ENCODE measurements at places on chromosomes 7 and 10. TPM values are rescaled to one million over a fixed set of nuclear protein-coding genes. Genes with fewer than 3 reads are reported as not detected.
A peak's percentile ranks its signal among the peaks of the same experiment; 100 is the strongest.

Gene NXPH1
- total RNA-seq: not detected

Gene POM121C
- total RNA-seq: 66.6 TPM

Gene OR2A12
- not detected for total RNA-seq

Gene NANOS1
- total RNA-seq: 18.0 TPM

Gene ASAH2B
- 3.3 TPM for total RNA-seq

Gene CALHM1
- not detected for total RNA-seq

Gene NAMPT
- 80.8 TPM for total RNA-seq

Gene CCZ1
- total RNA-seq: 128 TPM

Gene DGKB
- total RNA-seq: not detected

Gene PTF1A
- not detected for total RNA-seq

Gene KIF20B
- 48.1 TPM for total RNA-seq

Gene PRSS37
- not detected for total RNA-seq

DNA sequence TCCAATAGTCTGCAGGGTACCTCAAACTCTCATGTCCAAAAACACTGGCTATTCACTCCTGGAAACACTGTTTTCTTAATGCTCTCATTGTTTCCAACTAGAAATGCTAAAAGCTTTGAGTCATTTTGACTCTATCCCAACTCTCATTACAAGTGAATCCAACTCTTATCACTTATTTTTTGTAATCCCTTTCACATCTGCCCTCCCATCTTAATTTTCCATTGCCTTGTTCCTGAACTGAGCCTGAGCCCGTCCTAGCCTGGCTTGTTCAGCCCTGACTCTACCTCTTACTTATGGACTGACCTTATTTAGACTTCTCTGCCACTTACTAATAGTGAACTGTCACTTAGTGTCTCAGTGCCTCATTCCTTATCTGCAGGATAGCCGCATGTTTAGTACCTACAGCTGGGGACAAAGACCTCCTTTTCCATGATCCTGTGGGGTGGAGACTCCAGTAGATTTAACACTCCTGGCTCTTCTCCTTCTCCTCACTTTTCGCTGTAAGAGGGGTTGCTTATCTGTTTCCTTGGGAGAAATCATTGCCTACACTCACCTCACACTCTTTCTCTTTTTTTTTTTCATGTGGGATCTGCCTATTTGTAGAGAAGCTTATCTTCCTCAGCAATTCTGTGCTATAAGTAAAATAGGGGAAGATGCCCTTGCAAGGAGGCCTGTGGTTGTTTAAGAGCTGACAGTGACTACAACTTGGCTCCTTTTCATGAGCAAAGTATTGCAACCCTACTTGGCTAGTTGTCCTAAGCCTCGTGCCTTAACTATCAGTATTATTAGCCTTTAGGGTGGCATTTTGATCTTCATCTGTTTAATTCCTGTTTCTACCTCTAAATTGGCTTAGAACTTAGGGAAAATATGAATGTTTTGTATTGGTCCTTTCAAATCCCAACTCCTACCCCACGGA lies 56.4 kb downstream of the SLC16A12 start:
- H3K4me3 ChIP-seq: no peak overlapping the region
- no peaks in the 10 kb centered on the region for H3K36me3 ChIP-seq
- no peak for DNase-seq

- H3K27me3 ChIP-seq: peaks cover 18% of the 10 kb centered on the region
- DNase-seq: no peak
- no peak within 1 kb of the TSS for H3K27ac ChIP-seq
- no peaks in the 10 kb centered on the region for H3K36me3 ChIP-seq
- H3K4me3 ChIP-seq: no peak within 1 kb of the TSS
- no peaks in the 10 kb centered on the region for H3K4me1 ChIP-seq
Measured at GRCh38 chr7:150737265-150738055, at the start of gene GIMAP5. TSS of gene GIMAP5 (plus strand) at chr7:150737418. CDS start at chr7:150740885, 3,467 bp downstream.

DNA sequence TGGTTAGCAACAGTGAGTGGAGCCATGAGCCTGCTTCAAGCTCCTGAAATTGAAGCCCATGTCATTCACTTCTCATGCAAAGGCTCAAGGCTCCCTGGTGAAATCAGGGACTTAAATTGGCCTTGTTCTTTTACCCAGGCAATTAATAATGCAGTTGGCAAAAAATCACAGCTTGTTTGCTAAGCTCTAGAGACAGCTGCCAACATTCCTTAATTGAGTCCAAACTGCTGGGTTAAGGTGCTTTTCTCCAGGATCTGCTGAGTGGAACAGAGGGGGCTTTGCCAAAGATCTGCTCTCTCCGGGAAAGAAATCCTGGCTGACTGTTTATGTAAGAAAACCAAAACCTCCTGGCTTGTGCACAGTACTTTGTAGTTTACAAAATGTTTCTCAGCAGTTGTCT lies 257.6 kb upstream of the GHITM start:
- no peaks in the 10 kb centered on the region for H3K27me3 ChIP-seq
- H3K27ac ChIP-seq: no peak overlapping the region
- no peaks in the 10 kb centered on the region for H3K36me3 ChIP-seq
- no peaks in the 10 kb centered on the region for H3K4me1 ChIP-seq
- DNase-seq: no peak
- no peak overlapping the region for H3K4me3 ChIP-seq

- H3K27me3 ChIP-seq: peaks cover 13% of the 10 kb centered on the region
- H3K36me3 ChIP-seq: no peaks in the 10 kb centered on the region
- H3K4me3 ChIP-seq: no peak overlapping the region
- no peak overlapping the region for H3K27ac ChIP-seq
- DNase-seq: no peak
Measured at GRCh38 chr7:7352845-7353244, 170.5 kb downstream of the C1GALT1 start.

GRCh38 chr7:101368422-101369165 lies 5.9 kb downstream of the COL26A1 start:
- no peak overlapping the region for H3K27ac ChIP-seq
- H3K4me3 ChIP-seq: no peak overlapping the region
- H3K4me1 ChIP-seq: peaks cover 27% of the 10 kb centered on the region
- no peak for DNase-seq
- no peaks in the 10 kb centered on the region for H3K36me3 ChIP-seq
- H3K27me3 ChIP-seq: no peaks in the 10 kb centered on the region

- no peaks in the 10 kb centered on the region for H3K27me3 ChIP-seq
- no peak overlapping the region for H3K4me3 ChIP-seq
- H3K36me3 ChIP-seq: peaks cover 2% of the 10 kb centered on the region
- H3K4me1 ChIP-seq: peaks cover 35% of the 10 kb centered on the region
Measured at GRCh38 chr10:124087672-124088634, 5.4 kb downstream of the CHST15 start.

GRCh38 chr7:41869596-41869995 lies 166.7 kb upstream of the INHBA start:
- no peak overlapping the region for H3K27ac ChIP-seq
- no peak overlapping the region for H3K4me3 ChIP-seq
- no peaks in the 10 kb centered on the region for H3K36me3 ChIP-seq
- no peaks in the 10 kb centered on the region for H3K27me3 ChIP-seq
- DNase-seq: no peak

DNA sequence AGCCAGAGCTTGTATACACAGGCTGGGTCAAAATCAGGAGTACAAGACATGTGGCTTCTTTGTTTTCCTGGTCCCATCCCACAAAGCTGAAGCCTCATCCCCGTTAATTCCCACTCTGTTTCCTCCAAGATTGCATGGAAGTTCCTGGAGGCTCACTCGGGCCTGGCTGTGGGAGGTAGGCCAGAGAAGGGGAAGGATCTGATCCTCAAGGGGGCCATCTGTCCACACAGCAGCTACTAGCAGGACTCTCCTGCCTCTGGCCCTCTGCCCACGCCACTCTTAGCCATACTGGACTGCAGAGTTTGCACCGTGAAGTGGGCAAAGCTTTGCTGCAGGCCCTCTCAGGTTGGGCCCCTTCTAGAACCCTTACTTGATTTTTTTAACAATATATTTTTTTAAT lies 160.6 kb downstream of the FGFR2 start:
- no peak for DNase-seq
- no peaks in the 10 kb centered on the region for H3K36me3 ChIP-seq
- no peaks in the 10 kb centered on the region for H3K4me1 ChIP-seq

- H3K27ac ChIP-seq: no peak overlapping the region
- no peaks in the 10 kb centered on the region for H3K27me3 ChIP-seq
- no peak overlapping the region for H3K4me3 ChIP-seq
- H3K4me1 ChIP-seq: no peaks in the 10 kb centered on the region
Measured at GRCh38 chr10:108439397-108439796, 1274.9 kb upstream of the SORCS1 start.

DNA sequence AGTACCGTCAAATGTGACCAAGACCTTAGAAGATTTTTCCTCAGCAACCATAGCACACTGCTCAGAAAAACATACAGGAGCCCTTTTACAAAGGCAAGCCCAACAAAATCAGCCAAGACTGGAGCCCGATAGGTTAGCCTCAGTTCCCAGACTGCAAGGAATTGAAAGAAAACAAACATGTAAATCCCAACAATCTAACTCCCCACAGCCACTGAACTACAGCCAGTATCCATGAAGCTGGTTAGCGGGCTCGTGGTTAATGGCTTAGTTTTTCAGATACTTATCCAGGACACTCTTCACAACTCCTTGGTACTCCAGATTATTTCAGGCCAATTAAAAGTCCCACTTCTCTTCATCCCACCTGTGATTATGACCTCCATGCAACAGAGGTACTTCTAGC lies 201.6 kb downstream of the IPMK start:
- no peak for DNase-seq
- H3K4me1 ChIP-seq: no peaks in the 10 kb centered on the region
- H3K27me3 ChIP-seq: 0 out of 2 replicates have a peak, but pooled peaks cover 2% of the 10 kb centered on the region
- H3K36me3 ChIP-seq: no peaks in the 10 kb centered on the region
- H3K4me3 ChIP-seq: no peak overlapping the region
- H3K27ac ChIP-seq: no peak overlapping the region

DNA sequence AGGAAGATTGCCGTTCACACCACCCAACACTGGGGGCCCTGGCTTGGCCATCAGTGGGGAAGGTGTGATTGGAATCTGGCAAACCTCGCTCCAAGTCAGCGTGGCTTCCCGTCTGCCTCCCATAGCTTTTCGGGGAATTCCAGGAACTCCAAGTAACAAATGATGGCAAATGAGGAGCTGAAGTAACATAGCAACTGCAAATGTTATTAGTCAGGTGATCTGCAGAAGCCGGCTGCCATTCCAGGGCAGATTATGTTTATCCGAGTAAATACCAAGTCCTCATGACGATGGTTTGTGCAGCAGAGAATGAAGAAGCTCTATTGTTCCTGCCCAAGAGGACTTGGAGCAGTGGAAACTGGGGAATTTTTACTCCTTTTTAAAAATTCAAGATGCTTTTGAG lies 270.5 kb upstream of the PODXL start:
- no peak overlapping the region for H3K27ac ChIP-seq
- H3K4me1 ChIP-seq: no peaks in the 10 kb centered on the region
- DNase-seq: no peak
- H3K27me3 ChIP-seq: peaks cover 4% of the 10 kb centered on the region
- H3K4me3 ChIP-seq: no peak overlapping the region

DNA sequence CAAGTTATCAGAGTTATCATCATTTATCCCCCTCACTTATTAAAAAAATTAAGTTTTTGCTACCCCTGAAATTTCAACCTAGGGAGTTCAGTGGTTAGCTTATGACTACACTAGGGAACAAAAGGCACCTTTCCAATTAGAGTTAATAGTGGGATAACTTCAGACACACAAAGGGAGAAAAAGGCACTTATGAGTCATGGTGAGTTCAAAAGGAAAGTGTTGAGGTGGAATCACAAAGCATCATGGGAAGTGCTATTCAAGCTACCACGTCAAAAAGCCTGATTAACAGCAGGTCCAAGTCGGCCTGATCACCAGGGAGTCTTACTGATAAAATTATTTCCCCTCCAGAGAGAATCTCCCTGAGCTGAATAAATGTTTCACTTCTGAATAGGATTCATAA lies 165.7 kb downstream of the C7orf25 start:
- H3K36me3 ChIP-seq: no peaks in the 10 kb centered on the region
- DNase-seq: no peak
- H3K27me3 ChIP-seq: no peaks in the 10 kb centered on the region
- H3K27ac ChIP-seq: no peak overlapping the region
- no peaks in the 10 kb centered on the region for H3K4me1 ChIP-seq

- H3K4me3 ChIP-seq: no peak overlapping the region
- no peaks in the 10 kb centered on the region for H3K4me1 ChIP-seq
- no peaks in the 10 kb centered on the region for H3K36me3 ChIP-seq
- no peak for DNase-seq
Measured at GRCh38 chr7:36894190-36894589, 169.9 kb upstream of the AOAH start.

DNA sequence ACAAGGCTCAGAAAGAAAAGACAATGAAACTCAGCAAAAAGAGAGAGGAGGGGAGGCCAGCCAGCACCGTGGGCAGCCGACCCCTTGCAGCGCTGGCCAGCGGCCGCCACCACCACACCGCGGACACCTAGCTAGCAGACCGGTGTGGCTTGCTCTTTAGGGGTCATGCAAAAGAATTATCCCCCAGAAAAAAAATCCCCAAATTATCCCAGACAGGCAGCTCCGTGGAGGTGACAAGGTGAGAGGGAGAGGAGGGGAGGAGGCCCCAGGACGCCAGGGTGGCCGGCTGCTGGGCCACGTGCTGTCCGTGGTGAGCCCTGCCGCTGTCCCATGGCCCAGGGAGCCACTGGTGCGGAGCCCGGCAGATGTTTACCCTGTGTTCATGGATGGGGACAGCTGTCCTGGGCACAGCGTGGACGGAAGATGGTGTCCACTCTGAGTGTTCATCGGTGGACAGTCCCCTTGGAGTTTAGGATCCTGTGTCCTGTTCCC lies 16.5 kb downstream of the YKT6 start:
- DNase-seq: no peak
- H3K27me3 ChIP-seq: no peaks in the 10 kb centered on the region
- H3K27ac ChIP-seq: no peak overlapping the region
- no peaks in the 10 kb centered on the region for H3K36me3 ChIP-seq
- H3K4me1 ChIP-seq: 0 out of 2 replicates have a peak, but pooled peaks cover 2% of the 10 kb centered on the region

DNA sequence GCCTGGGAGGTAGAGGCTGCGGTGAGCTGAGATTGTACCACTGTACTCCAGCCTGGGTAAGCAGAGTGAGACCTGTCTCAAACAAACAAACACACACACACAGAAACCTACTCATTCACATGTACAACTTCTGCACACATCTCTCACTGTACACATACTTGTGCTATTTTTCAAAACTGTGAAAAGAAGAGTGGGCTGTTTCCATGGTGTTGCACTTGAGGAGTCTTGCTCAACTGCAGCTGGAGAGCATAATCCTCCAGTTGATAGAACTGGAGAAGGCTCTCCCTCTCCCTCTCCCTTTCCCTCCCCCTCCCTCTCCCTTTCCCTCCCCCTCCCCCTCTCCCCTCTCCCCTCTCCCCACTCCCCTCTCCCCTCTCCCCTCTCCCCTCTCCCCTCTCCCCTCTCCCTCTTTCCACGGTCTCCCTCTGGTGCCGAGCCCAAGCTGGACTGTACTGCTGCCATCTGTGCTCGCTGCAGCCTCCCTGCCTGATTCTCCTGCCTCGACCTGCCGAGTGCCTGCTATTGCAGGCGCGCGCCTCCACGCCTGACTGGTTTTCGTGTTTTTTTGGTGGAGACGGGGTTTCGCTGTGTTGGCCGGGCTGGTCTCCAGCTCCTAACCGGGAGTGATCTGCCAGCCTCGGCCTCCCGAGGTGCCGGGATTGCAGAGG lies 43.7 kb upstream of the DLD start:
- no peak for DNase-seq
- no peak overlapping the region for H3K4me3 ChIP-seq
- no peak overlapping the region for H3K27ac ChIP-seq

DNA sequence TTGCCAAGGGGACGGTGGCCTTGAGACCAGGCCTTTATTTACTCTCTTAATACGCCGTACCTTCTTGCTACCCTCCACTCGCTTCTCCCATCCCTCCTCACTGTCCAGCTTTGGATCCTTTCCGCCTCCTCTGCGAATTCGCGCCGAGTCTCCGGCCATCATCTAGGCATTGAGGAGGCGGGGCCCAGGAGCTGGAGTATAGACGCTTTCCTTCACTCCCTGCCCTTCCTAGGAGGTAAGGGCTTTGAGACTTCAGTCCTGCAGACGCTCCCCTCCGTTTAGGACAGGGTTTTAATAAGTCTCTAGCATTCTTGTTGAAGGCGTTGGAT lies 538 bp downstream of the TFAM start:
- H3K27me3 ChIP-seq: no peaks in the 10 kb centered on the region
- peak overlapping the region; percentile 99 for H3K4me3 ChIP-seq
- H3K27ac ChIP-seq: peak overlapping the region; percentile 98
- DNase-seq: no peak
- H3K36me3 ChIP-seq: peaks cover 37% of the 10 kb centered on the region

Data from Panc1 (cell line).